ENCODE measurements at places on chromosomes 11 and 22.

- no peak for DNase-seq
Measured at GRCh38 chr11:129825380-129825779, 9.7 kb downstream of the TMEM45B start.

GRCh38 chr11:45285250-45285828 is 802 bp downstream of the SYT13 start:
- DNase-seq: no peak

- DNase-seq: no peak
Measured at GRCh38 chr22:36323182-36323854, 64.4 kb downstream of the MYH9 start.

DNA sequence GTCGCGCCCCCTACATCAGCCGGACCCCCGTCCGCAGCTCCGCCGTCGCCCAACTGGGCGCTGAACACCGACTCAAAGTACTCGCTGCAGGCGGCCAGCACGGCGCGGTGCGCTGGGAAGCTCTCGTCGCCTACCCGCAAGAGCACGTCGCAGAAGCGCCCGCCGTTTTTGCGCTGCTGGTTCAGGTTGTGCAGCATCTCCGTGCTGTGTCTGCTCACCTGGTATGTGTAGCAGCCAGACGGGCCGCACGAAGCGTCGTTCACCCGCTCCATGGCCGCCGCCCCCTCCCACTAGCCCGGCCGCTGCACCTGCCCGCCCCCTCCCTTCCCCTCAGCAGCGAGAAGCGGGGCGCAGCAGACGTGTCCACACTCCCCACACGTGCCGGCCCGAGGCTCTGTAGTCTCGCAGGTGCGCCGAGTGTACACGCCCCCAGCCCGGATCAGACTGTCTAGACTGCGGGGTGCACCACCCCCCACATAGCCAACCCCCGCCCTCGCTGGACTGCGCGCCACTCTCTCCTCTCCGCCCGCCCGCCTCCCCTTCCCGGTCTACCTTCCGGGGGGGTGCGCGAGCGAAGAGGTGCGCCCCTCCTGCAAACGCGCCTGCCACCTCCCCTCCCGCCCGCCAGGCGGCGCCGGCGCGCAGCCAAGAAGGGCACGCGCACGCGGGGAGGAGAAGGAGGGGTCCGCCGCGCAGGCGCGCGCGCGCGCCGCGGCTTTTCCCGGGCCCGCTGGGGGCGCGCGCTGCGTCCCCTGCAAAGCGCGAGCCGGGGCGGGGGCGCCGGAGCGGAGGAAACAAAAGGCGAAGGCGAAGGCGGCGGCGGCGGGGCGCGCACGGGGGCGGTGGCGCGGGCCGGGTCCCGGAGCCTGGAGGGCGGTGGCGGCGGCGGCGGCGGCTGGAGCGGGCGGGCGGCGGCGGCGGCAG is 553 bp downstream of the PATZ1 start:
- DNase-seq: peak; percentile 84

DNA sequence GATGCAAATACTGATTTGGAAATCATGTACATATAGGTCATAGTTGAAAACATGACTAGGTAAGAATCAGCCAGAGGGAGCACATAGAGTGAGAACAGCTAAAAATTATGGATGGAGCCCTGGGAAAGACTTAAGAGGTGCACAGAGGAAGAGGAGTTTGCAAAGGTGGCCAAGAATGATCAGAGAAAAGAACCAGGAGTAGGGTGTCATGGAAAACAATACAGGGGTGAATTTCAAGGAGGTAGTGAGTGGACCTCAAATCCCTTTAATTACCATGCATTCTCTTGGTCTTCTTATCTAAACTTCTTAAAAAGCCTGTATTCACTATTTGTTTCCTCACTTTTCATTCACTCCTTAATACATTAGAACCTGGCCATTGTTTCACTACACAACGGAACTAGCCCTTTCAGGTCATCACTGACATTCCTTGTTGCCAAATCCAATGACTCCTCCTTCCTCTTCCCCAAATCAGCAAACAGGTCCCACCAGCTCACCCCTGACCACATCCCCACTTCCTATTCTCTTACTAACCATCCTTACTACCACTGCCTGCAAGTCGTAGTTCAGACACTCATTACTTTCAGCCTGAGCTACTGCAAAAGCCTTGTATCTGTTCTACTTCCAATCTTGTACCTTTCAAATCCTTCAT is 22.6 kb downstream of the BUD13 start:
- no peak for DNase-seq

DNA sequence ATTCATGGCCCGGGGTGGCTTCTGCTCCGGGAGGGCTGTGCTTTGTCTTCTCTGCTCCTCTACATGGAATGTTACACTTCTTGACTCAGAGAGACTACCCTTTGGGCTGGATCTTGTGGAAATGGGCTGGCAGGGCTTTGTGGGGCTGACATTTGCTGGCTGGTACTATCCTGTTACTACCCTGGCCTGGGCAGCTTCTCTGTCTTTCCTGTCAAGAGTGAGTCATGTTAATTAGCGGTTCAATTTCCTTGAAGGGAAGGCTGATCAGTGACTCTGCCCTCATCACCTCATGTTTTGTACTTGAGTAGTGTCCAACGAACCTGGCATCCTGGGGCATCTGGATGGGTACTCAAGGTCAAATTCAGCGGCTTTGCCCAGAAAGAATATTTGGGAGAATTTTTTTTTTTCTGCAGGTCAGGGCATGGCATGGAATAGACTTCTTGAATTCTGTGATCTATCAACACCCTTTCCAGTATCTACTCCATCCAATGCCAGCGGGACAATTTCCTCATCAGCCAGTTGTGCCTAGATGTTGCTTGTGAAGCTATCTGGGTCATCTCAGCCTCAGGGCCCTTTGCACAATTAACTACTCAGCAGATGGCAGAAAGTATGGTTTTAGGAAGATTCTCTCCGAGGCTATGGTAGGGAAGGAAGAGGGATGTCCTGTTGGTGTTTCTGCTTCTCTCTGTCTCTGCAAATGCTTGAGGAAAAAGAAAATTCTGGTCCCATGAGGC is 140.5 kb upstream of the PLET1 start:
- DNase-seq: no peak

DNA sequence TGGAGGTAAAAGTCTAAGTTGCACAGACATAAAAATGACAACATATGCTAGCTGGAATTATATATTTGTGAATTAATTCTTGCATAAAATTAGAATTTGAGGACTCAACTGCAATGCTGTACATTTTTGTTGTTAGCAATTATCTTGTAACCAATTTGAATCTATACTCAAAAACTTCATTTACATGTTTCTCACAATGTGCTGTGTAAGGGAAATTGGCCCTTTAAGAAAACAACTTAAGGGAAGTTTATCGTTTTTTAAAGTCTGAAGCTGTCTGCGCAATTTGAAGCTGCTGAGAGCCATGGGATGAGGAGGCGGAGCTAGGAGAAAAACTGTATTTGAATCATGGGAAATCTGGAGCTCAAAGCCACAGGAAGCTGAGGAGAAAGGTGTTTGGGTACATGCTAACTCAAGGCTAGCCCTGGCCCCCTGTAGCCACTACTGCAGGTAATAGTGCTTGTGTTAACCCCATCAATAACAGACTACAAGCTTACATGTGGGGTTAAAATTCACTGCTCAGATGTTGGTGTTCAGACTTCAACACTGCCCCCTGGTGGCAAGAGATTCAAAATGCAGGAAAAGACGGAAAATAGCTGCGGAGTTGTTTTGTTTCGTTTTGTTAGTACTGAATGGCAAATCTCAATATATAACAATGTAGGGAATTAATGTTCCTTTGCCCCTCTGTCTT is 126.1 kb downstream of the BRD1 start:
- DNase-seq: no peak

GRCh38 chr22:41772645-41773044 is 27.8 kb upstream of the CCDC134 start:
- DNase-seq: no peak

GRCh38 chr22:19756288-19757128 is 4.1 kb upstream of the TBX1 start:
- DNase-seq: peak; percentile 53

GRCh38 chr11:67071420-67072284 is 15.0 kb downstream of the RHOD start:
- DNase-seq: peak; percentile 73

- no peak for DNase-seq
Measured at GRCh38 chr11:17747131-17747955, 12.8 kb downstream of the KCNC1 start.

DNA sequence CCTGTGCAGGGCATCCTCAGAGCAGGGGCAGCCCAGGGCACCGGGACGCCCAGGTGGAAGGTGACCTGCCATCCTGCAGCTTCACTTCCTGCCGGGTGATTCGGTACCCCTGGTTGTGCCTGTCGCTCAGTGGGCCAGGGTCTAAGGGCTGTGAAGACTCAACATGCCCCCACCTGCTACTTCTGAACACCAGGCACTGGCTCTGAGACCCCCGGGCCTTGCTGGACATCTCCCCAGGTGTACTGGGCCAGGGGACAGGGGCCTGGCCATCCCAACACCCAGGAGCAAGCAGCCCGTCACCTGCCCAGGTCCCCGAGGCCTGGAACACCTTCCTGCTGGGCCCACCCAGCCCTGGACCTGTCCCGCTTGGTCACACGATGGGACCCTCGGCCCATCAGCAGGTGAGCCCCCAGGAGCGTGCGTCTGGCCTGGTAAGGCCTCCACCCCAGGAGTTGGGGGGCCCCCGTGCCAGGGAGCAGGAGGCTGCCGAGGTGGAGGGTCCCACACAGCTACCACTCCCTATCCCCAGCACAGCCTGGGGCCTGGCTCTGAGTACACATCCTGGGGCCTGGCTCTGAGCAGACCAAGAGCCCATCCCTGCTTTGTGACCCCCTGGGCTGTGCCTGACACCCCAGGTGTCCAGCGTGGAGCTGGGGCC is 3.9 kb upstream of the MUC5B start:
- DNase-seq: no peak

- no peak for DNase-seq
Measured at GRCh38 chr22:49209452-49210195, 618.0 kb downstream of the BRD1 start.

DNA sequence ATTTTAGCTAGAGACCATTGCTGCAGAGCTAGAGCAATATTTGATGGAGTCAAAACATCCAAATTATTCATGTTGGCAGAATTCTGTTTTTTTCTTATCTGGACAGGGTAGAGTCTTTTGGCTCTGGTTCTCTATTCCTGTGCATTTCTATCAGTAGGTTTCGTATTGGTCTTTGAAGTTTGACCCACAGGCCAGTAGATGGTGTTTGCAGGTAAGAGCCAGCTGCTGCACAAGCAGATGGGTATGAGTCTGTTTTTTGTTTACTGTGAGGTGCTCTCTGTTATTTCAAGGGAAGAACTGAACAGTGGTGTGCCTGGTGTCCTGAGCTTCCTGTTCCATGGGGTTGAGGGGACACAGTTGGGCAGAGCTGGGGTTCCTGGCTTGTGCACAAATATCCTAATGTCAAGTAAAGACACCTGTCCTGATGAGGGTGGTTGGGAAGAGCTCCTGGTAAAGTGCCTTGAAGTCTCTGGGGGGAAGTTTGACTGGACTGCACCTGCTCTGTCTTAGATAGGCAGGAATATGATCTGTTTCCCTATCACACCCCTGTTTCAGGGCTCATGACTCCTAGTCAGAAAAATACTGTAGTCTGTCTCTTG is 34.0 kb upstream of the SLC22A25 start:
- DNase-seq: no peak

DNA sequence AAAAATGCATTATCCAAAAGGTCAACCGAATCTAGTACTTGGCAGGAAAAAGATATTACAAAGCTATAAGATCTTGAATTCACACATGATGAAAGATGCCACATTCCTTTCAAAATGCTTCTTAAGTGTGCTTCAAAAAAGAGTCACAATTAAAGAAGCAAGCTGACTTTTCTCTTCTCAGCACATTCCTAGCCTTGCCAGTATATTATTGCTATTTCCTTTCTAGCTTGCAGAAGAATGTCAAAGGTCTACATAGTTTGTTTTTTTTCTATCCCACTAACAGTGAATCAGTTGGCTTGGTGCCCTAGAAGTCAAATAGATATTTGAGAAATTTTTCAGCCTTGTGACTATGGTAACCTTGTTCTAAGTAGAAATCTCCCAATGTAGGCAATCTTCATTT is 56.8 kb downstream of the GUCY1A2 start:
- no peak for DNase-seq

DNA sequence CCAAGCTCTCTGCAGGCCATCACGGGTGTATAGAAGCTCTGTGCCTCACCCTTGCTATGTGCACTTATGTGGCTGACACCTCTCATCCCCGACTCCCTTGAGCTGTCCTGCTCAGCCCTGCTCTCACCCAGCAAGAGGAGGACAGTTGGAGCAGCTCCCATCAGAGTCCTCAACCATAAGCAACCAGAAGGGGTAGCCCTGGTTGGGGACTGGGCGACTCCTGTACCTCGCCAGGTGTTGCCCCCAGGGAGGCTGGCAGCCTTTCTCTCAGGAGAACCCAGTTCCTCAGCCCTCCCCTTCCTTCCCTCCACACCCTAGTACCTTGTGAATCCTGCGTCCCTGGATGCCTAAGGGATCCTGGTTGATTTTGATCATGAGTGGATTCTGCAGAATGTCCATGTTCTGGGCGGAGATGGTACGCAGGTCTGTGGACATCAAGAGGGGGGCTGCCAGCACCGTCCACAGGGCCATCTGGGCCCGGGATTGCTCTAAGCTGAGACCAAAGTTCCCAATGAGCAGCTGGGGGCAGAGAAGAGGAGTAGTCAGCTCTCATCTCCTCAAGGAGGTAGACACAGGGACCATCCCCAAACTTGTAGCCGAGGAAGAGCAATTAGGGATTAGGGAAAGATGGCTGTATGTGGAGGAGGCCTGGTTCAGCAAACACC is 8.0 kb downstream of the NAGA start:
- no peak for DNase-seq

- no peak for DNase-seq
Measured at GRCh38 chr11:60699936-60700335, 524 bp downstream of the MS4A8 start.

DNA sequence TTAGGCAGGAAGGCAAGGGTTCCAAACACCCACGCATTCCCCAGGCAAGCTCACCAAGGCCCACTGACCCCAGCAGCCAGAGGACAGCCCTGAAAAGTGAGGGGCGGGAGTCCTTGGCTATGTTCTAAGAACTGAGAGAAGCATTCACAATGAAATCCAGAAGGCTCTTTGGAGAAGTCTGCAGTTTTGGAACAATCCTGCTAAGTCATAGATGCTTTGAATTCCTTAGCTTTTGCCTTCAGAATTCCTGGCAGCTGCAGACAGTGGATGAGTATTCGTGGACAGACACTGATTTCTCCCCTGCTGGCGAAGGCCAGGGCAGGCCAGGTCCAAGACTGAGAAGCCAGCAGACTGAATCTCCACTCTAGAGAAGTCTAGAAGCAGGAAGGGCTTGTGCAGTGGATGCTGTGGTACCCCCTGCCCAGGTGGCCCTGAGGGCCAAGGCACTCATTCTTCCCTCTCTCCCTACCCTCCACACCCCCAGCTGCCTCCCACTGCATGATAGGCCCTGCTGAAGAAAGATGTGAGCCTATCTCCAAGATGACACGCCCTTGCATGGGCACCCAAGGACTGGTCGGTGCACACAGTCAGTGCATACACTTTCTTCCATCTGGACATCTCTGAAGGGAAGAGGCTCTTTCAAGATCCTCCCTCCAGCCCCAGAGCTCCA is 133.2 kb upstream of the TEAD1 start:
- no peak for DNase-seq

GRCh38 chr11:67178421-67178820 is 59.4 kb downstream of the KDM2A start:
- no peak for DNase-seq

GRCh38 chr11:70078095-70078780 is at the start of gene ANO1:
Gene ANO1 (plus strand): TSS chr11:70078317. CDS start chr11:70078607, 290 bp downstream.
- no peak for DNase-seq
